CD4-positive, alpha-beta T cell treated with Interleukin-2 at 100 ng/mL for 4 hours (primary cell): ENCODE measurements at places on chromosomes 3 and 15.

DNA sequence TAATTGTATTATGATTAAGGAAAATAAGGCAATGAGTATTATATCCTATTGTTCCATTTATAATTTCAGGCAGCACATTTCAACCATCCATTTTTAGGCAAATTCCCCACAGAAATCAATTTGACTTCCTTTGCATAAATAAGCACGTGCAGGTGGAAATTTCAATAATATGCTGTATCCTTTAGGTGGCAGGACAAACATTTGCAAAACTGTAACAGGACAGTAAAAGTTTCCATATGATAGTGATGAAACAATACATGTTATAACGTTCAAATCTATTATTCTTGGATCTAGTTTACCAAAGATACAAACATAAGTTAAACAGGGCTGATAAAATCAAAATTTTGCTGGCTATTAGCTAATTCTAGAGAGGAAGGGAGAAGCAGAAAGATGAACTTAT, 8.5 kb downstream of the UACA start:
- DNase-seq: no peak

- DNase-seq: no peak
These were observed 79.1 kb downstream of the RHCG start for GRCh38 chr15:89417206-89417725.

GRCh38 chr3:172685331-172686214, 25.3 kb downstream of the NCEH1 start:
- DNase-seq: no peak

- no peak for DNase-seq
These were observed 4.7 kb downstream of the ZBTB47 start for GRCh38 chr3:42658091-42658770.

- no peak for DNase-seq
These were observed 241.6 kb upstream of the AZI2 start for GRCh38 chr3:28590216-28590615.

DNA sequence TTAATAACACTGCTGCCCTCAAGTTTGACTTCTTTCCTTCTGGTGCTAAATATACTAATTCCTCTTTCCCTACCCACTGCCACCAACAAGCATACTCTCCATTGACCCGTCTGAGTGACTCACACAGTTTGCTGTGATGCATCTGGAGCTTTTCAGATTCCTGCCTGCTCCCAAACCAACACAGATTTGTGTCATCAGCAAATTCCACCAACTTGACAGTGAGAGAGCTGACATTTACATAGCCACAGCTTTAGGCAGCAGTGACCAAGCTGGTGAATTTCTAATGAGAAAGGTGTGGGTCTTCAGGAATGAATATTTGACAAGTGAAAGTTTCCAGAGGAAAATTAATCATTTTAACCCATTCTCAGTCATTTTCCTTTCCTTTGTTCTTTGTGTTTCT, 96.5 kb upstream of the PRICKLE2 start:
- DNase-seq: no peak
